NCI-H774 (cell line): ENCODE measurements at places on chromosomes 7 and 10.

GRCh38 chr7:150450491-150451001 lies at the start of gene GIMAP8:
Gene GIMAP8, plus strand, starts transcription at chr7:150450630. Its CDS starts 16,069 bp downstream, at chr7:150466699.
- DNase-seq, result no peak

DNA sequence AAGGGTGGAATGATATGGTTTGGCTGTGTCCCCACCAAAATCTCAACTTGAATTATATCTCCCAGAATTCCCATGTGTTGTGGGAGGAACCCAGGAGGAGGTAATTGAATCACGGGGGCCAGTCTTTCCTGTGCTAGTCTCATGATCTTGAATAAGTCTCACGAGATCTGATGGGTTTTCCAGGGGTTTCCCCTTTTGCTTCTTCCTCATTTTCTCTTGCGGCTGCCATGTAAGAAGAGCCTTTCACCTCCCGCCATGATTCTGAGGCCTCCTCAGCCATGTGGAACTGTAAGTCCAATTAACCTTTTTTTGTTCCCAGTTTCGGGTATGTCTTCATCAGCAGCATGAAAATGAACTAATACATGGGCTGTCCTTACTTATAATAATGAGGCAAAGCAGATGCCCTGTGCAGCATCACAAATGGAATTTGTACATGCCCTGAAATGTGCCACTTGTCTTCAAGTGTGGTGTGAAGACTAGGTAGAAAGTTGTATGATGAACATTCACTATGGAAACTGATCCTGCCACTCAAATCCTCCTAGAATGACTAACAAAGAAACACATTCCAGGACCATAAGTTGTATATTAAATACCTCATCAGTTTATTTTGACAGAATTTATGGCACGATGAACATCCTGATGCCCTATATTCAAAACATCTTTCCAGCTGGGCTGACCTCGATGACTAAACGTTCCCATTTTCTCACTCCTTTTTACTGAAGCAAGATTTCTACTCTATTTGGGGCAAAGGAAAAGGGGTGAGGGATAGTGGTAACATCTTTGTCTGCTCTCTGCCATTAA lies 122.8 kb upstream of the CTTNBP2 start:
- no peak for DNase-seq

GRCh38 chr10:5376450-5376849 lies 11.7 kb downstream of the UCN3 start:
- DNase-seq, result no peak

DNA sequence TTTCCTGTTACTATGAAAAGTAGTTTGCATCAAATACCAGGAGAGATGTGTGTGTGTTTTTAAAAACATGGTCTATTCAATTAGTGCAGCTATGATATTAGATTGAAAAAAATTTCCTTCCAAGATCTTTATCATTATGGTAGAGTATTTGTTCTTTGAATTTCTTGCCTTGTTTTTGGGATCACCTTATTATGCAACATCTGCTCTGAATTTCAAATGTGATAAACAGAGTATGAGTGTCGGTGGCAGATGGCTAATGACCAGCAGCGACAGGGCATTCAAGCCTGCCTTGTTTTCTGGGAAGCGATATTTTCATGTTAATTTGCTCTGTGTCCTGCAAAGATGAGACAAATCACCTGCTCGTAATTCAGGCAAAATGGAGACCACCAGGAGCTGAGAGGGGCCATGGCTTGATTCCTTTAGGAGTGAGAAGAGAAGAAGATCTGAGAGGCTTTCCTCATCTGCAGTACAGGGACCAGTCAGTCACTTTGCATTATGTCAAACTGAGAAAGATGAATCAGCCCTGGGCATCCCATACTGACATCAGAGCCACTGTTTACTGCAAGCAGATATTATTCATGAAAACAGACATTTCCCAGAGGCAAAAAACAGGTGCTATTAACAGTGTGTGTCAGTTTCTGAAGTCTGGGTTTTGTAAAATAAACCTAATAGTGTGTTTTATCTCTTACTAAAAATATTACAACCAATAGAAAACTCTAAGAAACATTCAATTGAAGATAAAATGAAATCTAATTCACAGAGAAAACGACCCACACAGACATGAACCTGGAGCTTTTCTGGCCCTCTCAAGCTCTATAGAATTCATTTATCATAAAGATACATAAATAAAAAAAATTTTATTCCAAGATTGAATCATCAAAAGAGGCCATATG lies 67.6 kb downstream of the CDK6 start:
- no peak for DNase-seq

GRCh38 chr10:102783568-102783967 lies 39.8 kb downstream of the WBP1L start:
- no peak for DNase-seq

- no peak for DNase-seq
Measured at GRCh38 chr7:67462781-67463191, 466.2 kb downstream of the TYW1 start.

- DNase-seq, result no peak
Measured at GRCh38 chr10:5814110-5815107, 1.2 kb upstream of the GDI2 start.

DNA sequence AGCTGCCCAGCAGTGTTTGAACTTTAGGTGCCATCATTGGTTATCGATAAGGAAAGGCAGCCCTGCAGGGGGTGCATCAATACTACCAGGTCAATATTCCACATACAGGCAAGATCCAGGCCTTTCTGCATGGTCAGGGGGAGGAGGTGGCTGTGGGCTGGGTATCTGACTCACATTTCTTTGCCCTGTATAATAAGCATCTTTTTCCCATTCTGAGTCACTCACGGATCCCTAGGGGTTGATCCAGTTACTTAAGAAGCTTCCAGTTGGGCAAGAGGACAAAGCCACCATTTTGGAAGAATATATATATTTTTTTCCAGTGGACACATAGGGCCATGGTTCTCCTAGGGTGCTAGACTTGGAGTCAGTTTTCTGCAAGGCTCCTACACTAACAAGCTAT lies 114.2 kb upstream of the HABP2 start:
- DNase-seq, result no peak

GRCh38 chr7:128831178-128831993 lies 1.2 kb downstream of the FLNC start:
- no peak for DNase-seq

GRCh38 chr10:29880856-29881255 lies 178.5 kb downstream of the JCAD start:
- no peak for DNase-seq

DNA sequence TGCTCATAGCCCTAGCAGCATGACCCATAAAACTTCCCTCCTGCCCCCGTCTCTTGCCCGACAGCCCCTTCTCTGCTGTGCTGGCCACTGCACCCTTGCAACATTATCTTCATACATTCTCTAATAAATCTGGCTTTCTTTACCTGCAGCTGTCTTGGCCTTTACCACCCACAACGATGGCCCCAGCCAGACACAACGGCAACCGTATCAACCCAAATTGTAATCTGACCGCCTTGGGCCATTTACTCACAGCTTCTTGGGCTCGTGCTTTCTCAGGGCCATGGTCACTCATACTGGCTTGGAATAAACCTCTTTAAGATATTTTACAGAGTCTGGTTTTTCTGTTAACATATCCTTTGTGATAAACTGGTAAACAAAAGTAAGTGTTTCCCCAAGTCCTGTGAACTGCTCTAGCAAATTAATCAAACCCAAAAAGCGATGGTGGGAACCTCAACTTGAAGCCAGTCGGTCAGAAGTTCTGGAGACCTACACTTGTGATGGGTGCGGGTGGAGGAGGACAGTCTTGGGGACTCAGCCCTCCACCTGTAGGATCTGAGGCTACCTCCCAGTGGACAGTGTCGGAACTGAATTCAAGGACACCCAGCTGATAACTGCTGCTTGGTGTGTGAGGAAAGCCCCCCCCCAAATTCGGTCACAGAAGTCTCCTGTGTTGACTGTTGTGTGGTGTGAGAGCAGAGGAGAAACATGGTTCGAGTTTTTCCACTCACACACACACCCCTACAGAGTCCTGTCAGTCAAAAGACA lies 87.6 kb upstream of the ATP6V0A4 start:
- no peak for DNase-seq

DNA sequence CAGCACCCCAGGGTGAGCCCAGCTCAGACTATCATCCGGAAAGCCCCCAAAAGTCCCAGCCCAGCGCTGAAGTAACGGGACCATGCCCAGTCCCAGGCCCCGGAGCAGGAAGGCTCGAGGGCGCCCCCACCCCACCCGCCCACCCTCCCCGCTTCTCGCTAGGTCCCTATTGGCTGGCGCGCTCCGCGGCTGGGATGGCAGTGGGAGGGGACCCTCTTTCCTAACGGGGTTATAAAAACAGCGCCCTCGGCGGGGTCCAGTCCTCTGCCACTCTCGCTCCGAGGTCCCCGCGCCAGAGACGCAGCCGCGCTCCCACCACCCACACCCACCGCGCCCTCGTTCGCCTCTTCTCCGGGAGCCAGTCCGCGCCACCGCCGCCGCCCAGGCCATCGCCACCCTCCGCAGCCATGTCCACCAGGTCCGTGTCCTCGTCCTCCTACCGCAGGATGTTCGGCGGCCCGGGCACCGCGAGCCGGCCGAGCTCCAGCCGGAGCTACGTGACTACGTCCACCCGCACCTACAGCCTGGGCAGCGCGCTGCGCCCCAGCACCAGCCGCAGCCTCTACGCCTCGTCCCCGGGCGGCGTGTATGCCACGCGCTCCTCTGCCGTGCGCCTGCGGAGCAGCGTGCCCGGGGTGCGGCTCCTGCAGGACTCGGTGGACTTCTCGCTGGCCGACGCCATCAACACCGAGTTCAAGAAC lies 1.1 kb downstream of the VIM start:
- no peak for DNase-seq

- DNase-seq, result no peak
Measured at GRCh38 chr7:79730971-79731370, 277.5 kb upstream of the MAGI2 start.

DNA sequence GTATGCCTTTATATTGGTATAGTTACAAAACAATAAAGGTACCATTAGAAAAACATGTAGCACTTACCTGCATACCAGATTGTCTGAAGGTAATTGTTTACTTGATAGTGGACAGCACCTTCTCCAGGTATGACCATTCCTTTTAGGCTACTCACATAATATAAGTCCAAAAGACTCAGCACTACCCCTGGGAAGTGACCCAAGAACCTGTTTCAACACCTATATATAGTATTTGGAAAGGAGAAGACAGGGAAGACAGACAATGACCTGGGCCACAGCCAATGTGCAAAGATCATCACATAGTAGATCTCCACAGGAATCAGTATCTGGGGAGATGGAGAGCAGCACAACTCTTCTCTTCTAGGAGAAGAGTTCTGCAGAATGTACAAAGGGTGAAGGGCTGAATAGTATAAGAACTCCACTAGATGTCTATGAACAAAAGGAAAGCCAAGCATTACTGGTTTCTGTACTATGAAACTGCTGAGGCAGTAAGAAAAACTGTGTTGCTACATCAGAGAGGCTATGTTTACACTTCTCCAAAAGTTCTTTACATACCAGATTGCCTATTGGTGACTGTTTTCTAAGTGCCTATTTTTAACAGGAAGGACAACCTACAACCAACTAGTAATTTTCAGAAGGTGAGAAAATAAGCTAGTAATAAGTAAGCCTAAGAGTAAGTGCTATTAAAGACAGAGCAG lies 159.2 kb downstream of the BTAF1 start:
- no peak for DNase-seq

DNA sequence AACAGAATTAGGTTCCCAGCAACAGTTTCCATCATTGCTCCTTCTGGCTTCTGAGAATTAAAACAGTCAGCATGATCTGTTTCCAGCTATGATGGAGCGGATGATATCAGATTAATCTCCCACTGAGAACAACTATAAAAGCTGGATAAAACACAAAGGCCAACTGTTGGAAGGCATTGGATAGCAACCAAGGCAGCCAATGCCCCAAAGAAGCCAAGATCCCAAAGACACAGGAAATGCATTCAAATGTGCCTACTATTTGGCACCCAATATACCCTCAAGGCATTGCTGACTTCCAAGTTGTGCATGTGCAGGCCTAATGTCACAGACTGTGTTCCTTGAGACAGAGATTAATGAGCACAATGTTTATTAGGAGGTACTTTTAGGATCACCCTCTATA lies 259.3 kb downstream of the ARHGAP12 start:
- no peak for DNase-seq

GRCh38 chr7:84040355-84040754 lies 154.2 kb downstream of the SEMA3A start:
- DNase-seq, result peak; percentile 86

DNA sequence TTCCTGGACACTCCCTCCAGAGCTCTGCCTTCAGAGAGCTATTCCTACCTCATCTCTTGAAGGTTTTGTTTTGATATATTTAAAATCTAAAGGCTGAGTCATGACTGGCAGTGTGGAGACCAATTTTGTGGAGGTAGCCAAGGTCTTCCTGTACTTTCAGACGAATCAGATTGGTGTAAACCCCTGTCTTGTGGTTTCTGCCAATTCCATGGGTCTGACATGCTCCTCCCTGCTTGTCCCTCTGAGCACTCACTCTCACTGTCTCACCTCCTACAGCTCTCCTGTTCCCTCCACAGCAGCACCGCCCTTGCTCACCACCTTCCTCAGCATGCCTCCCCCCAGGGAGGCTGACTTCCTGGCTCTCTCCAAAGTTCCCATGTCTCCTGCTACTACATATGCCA lies 179.8 kb downstream of the NPSR1 start:
- no peak for DNase-seq

- no peak for DNase-seq
Measured at GRCh38 chr10:131575877-131576276, 264.4 kb upstream of the TCERG1L start.

- no peak for DNase-seq
Measured at GRCh38 chr10:47423476-47423875, 39.4 kb upstream of the ZNF488 start.
